ENCODE measurements at places on chromosomes 2 and 18.
A peak's percentile ranks its signal among the peaks of the same experiment; 100 is the strongest.

DNA sequence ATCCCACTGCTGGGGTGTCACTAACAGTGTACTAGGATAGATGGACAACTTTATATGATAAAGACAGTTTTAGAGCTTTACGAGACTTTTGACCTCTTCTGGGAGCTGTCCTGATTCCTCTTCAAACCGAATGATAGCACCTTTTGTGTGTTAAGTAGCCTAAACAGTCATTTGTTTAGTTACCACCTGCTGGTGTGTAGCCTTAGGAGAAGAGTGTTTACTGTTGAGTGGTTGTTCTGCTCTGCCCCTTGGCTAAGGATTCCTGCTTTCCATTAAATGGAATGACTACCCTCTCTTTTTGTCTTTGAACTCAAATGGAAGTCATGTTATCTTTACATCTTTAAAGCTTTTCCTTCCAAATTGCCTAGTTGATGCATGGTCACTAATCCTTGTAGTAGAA, 28.0 kb upstream of the MGAT5 start:
- DNase-seq, result no peak

DNA sequence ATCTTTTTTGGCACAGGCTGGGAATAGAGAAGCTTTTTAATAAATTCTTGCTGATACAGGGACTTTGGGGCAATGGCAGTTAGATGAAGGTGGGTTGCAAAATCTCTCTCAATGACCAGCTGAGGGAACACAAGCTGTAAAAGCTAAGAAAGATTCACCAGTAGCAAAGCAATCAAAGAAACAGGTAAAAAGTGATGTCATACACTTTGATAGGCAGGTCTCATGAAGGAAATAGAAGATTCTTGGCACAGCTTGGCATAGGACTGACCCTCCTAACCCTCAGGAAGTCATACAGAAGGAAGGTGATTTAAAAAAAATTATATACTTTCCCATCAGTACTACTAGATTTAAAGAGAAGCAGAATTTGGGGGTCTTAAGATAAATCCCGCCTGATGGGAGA, 263.6 kb downstream of the LPIN1 start:
- no peak for DNase-seq

DNA sequence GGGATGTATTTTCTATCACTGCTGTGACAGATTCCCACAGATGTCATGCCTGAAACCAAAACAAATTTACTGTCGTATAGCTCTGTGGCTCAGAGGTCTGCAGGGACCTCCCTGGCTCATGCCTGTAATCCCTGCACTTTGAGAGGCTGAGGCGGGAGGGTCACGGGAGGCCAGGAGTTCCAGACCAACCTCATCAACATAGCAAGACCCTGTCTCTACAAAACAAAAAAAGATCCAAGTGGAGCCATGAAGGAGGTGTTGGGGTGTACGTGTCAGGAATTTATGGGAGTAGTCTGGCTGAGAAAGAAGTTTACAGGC, 51.0 kb upstream of the FAHD2A start:
- peak; percentile 28 for DNase-seq

- DNase-seq, result no peak
These were observed 30.1 kb downstream of the SH2D6 start for GRCh38 chr2:85448461-85449213.

GRCh38 chr2:15241201-15241600, 319.9 kb downstream of the NBAS start:
- no peak for DNase-seq

DNA sequence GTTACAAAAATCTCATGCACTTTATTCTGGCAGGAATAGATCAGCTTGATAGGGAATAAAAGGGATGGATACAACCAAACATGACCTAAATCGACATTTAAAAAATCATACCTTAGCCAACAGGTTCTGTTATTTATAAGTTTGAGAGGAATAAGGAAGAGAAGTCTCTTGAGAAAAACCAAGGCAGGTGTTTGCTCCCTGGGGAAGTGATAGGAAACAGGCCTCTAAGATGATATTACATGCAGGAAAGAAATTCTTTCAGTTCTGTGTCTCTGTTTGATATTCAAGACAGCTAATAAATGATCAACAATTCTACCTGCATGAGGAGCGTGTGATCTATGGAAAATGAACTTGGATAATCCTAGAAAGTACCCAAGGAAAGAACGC, 184.8 kb upstream of the ZEB2 start:
- DNase-seq, result no peak

- no peak for DNase-seq
These were observed 49.1 kb downstream of the ADI1 start for GRCh38 chr2:3470166-3470651.

- DNase-seq, result no peak
These were observed 112.2 kb downstream of the OSBPL6 start for GRCh38 chr2:178306352-178307073.

DNA sequence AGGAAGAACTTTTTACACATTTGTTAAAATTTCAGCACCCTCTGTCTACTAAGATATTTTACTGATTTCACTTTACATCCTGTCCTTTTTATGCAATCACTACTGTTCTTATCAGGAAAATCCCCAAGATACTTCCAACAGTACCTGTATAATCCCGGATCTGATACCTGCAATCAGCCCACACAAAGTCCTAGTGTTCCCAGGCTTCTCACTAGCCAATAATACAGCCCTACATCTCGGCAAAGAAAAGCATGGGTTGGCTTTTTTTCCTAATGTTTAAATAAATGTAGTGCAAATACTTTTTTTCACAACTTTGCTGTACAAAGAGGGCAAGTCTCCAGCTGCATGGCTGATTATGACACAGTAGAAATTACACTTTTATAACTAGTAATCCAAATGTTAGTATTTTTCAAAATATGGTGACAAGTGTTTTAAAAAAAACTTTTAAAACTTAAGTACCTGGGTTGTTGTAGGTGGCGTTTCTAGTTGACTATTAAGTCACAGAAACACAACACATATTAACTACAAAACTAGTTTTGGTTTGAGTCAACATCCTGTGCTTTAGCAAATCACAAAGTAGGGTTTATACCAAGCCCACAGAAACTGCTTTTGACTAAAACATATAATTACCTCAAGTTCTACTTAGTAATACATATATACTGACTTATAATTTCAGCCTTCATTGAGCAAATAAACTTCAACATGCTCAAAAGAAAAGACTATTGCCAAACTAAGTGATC, 19.5 kb downstream of the CNOT11 start:
- DNase-seq, result no peak

GRCh38 chr18:59101830-59102414, 37.8 kb upstream of the SEC11C start:
- DNase-seq, result no peak

- DNase-seq, result no peak
These were observed 69.3 kb downstream of the ALPK2 start for GRCh38 chr18:58559427-58560186.

GRCh38 chr2:28175028-28175427, 217.6 kb upstream of the FOSL2 start:
- DNase-seq, result no peak

GRCh38 chr2:82667491-82667890, 1791.6 kb downstream of the SUCLG1 start:
- DNase-seq, result no peak

DNA sequence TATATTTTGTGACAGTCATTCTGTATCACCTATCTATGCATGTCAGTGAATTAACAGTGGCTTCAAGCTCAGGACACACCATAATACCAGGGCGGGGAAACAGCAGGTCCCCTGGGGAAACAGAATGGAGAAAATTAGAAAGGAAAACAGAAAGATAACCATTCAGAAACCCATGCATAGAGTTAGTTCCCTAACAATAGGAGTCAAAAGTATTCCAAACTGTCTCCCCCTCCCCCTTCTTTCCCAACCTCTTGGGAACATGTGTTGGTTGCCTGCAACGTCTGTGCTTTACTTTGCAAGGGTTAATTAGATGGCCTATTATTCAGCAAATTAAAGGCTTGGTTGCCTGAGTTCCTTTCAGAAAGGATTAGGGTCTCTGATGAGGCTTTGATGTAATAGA, 176.4 kb downstream of the MYO3B start:
- DNase-seq, result no peak

DNA sequence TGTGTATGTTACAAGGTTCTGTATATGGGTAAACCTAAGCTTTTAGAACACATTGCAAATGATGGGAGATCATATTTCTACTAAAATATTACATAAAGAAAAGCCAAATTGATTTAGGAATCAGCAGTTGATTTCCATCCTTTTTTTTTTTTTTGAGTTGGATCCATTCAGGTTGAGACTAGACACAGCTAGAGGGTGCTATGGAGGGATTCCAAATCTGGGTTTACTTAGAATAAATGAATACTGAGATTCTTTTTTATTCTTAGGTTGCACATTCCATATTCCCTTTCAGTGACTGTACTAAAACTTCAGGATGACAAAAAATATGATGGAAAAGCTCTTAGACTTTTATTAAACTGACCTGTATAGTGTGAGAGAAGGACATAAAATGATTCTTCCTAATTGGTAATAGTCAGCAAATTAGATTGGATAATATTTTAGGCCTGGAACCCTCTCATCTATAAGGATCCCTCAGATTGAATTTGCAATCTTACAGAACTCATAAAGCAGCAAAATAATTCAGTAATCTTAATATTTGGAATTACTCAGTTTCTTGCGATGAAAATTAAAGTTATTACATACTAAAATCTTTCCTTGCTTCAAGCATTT, 183.3 kb upstream of the SESTD1 start:
- no peak for DNase-seq

- DNase-seq, result no peak
These were observed 40.0 kb downstream of the MERTK start for GRCh38 chr2:111938392-111938791.

GRCh38 chr2:132384491-132385151, 32.0 kb upstream of the GPR39 start:
- DNase-seq, result no peak

DNA sequence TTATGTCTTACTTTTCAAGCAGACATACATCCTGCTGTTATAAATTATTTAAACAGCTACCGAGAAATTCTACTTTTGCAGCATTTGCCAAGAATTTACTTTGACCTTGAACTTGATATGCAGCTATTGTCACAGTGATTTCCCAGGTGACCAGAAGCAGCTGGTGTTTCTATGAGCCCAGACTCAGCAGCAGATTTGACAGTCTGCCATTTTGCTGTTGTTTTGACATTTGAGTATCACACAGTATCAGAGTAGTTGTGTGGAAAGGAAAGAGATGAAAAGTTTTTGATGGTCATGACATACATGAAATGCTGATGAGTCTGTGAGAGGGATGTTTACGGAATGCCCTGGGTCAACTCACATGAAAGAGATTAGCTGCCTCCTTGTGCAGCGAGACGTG, 6.6 kb upstream of the CCDC195 start:
- no peak for DNase-seq

- no peak for DNase-seq
These were observed 26.7 kb upstream of the ALLC start for GRCh38 chr2:3631161-3631850.

GRCh38 chr2:11553661-11554398, 20.0 kb downstream of the GREB1 start:
- no peak for DNase-seq

DNA sequence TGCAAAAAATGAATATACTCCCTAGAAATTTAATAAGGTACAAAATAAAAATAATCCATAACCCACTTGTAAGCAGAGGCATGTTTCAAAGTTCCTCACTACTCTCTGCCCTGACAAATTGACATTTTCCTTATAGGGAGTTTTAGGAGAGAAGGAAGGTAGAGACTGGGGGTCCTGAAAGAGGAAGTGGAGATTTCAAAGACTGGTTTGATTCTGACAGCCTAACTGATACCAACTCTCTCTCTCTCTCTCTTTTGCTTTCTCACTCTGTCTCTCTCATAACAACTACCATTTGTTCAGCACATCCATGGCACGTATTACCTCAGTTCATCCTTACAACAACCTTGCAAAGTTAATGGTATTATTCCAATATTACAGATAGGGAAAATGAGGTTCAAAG, 18.6 kb downstream of the FZD7 start:
- DNase-seq, result no peak

GRCh38 chr18:77066101-77066500, 66.5 kb downstream of the MBP start:
- no peak for DNase-seq

DNA sequence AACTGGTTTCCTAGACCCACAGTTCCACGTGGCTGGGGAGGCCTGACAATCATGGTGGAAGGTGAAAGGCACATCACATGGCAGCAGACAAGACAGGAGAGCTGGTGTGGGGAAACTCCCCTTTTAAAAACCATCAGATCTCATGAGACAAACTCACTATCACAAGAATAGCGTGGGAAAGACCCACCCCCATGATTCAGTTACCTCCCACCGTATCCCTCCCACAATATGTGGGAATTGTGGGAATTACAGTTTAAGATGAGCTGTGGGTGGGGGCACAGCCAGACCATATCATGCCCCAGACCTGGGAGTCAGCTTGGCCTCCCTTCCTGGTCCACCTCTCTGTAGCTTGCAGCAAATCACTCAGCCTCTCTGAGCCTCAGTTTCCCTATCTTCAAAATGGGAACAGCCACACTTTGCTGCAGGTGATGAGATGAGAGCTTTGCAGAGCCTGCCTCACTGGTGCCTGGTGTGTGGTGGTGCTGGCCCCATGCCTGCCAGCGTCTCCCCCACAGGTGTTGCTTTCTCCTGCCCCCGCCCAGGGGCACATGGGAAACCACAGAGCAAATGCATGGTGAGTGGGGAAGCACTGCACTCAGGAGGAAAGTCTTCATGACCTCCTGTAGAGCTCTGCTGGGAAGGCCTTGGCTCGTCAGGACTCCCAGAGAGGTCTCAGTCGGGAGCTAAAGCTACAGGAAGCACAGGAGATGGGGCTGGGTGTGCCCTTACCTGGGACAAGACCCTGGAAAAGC, 31.1 kb downstream of the GREB1 start:
- DNase-seq, result no peak

GRCh38 chr18:13460946-13461345, 242.4 kb downstream of the LDLRAD4 start:
- DNase-seq, result no peak

DNA sequence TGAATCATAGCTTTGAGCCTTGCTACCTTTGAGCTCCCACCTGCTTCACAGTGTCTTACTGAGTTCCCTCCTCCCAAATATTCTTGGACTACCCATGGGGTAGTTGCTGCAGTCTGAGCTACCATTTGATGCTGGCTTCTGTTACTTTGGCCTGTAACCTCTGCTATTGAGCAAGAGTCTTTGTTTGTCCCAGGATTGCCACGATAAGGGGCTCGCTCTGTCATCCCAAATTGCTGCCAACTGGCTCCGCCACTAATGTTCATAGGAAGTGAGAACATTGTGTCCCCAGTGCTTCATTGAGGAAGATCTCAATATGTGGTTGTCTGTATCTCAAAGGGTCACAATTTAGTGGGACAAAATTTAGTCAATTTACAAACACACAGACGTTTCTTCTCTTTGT, 103.8 kb downstream of the TRIM43 start:
- no peak for DNase-seq
